Astrocyte (in vitro differentiated cells and primary cell): ENCODE measurements at places on chromosomes 4 and X.

- DNase-seq, result peak; percentile 76
Measured at GRCh38 chrX:19602866-19603622, 87.7 kb upstream of the MAP3K15 start.

- DNase-seq, result peak; percentile 1
Measured at GRCh38 chrX:55867181-55867651, 149.7 kb downstream of the RRAGB start.

- peak; percentile 26 for DNase-seq
Measured at GRCh38 chr4:109611045-109611646, 51.1 kb downstream of the MCUB start.

DNA sequence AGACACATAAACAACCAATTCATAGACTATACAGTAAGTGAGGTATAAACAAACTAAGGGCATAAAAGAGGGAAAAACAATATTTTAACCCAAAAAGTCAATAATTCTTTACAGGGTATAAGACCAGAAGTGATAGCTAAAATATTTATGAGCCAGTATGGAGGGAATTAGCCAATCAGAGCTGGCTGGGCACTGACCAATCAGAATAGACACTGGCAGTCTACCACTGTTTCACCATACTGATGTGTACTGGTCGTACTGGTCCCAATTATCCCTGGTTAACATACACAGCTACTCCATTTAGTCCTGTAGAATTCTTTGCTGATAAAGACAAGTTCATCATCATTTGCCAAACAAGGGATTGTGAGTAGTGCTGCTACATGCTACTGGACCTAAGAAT, 9.8 kb upstream of the SLC9B1 start:
- DNase-seq, result no peak

- no peak for DNase-seq
Measured at GRCh38 chr4:6134612-6135220, 65.6 kb downstream of the JAKMIP1 start.

DNA sequence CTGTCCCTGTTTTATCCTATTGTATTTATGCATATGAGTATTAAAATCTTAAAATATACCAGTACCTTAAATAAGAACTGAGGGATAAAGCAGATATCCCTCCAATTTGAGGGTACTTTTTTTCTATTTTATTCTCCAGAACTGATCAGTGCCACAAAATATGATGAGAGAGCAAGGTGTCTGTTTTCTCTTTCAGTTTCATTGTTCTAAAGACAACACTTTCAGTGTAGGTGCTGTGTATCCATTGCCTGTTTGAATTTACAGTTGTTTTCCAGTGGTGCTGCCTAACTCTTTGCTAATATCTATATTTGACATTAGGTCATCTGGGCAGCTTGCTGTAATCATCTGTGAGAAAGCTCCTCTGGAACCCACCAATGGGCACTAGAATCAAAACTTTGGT, 394.7 kb downstream of the IL1RAPL1 start:
- no peak for DNase-seq

DNA sequence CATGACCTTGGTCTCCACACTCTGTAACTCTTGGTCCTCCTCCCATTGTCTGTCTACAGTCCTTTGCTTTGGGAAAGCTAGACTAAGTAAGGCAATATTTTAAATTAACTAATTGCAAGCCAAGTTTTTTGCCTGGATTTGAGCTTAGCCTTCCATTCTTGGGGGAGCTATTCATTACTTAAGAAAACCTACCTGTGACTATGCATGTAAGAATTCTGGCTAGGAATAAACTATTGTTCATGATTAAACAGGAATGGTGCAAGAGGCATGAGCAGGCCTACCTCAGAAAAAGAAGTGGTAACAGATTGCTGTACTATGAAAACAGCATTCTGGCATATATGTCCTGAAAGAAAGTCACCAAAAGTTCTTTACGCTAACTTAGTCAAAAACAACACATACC, 309.4 kb downstream of the MAPK10 start:
- no peak for DNase-seq

DNA sequence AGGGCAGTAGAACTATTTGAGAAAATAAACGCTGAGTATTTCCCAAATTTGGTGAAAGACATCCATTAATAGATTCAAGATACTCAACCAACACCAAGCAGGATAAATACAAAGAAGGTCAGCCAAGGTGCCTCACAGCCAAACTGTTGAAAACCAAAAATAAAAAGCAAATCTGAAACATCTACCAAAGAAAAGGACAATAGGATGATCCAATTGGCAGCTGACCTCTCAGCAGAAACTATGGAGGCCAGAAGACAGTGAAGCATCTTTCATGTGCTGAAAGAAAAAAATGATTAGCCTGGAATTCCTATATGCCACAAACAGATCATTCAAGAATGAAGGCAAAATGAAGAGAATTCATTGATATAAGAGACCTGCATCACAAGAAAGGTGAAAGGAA, 44.9 kb downstream of the USP46 start:
- DNase-seq, result no peak

DNA sequence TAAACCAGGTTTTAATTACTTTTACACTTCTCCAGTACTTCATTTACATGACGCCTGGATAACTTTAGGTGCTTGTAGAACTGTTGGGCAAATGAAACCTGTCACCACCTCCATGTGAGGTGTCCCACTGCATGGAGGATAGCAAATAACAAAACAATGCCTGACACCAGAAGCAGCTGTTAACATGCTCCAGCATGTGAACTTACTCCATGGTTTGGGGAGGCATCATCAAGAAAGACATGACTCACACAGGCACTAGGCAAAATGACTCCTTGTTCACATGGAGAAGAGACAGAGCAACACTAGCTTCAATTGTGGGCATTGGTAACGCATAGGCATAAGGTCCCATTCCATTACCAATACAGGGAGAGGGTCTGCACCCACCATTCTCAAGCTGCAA, 198.1 kb upstream of the F9 start:
- no peak for DNase-seq

GRCh38 chr4:12584116-12584875, 899.8 kb downstream of the RAB28 start:
- no peak for DNase-seq

DNA sequence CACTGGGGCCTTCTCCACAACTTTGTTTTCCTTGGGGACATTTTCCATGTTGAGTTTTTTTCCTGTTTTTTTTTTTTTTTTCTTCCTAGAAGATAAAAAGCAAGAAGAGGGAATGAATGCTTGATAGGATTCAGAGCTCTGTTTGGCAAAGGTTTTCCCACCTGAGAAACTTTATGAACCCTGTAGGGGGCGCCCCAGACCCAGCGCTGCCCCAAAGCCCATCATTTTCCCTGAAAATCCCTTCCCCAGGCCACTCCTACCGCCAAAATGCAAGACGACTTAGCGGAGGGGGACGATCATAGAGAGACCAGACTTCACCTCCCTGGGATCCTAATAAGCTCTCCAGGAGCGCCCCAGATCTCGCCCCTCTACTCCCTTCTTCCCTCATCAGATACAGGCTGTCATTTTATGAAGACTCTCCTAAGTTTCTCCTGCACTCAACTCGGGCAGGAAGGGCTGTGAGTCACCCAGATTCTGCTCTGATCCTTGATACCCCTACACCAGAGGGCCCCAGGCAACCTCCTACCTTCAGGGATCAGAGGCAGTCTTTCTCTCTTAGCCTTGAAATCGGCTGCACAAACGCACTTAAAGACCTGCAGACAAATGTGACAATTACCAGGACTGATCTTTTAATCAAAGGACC, 1.4 kb downstream of the BEX5 start:
- no peak for DNase-seq

GRCh38 chr4:1600211-1600780, 83.8 kb downstream of the FAM53A start:
- no peak for DNase-seq

GRCh38 chr4:127634181-127634580, 1.4 kb downstream of the INTU start:
- peak; percentile 84 for DNase-seq

DNA sequence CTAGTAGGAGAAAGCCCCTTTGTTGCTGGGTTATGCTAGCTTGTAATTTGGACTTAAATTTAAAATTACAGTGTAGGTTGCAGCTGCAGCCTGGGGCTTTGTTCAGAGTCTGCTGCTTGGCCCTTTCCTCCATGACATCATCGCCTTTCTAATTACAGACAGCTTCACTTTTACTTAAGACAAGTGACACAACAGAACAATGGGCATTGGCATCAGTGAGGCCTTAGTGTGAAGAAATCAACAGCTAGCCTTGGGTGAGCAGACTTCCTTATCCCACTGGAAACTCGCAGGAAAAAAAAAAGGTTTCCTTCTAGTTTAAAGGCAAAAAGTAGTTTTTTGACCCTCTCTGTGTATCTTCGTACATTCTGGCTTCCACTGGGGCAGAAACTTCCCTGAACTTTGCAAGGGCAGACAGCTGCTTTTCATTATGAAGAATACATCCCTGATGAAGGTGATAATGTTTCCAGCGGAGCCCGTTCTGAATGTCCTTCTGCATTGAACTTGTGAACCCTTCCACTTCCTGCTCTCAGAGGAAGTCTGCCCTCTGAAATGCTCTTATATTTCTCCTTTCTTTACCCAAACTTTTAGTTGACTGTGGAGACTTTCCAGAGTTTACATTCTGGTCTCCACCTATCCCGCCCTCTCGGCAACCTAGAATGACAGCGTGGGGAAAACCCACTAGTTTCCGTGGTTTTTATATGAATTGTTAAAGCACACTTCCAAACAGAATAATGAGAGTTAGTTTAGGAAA, 123.2 kb upstream of the FAM9C start:
- peak; percentile 48 for DNase-seq

GRCh38 chrX:39267176-39267575, 465.9 kb downstream of the MID1IP1 start:
- no peak for DNase-seq

DNA sequence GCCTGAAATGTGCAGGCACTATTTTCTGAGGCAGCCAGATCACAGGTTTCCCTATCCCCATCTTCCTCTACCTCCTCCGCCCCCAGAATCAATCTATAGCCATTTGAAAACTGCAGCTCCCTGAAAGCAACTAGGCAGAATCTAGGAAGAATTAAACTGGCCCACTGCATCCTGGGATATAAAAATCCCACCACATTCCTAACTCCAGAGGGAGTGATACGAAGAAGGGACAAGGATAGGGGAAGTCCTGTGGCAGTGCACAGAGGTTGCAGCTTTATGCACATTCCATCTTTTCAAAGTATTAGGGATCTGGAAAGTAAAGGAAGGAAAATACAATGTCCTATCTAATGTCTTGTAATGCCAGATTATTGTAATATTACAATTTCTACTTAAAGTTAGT, 18.3 kb upstream of the HERC3 start:
- peak; percentile 10 for DNase-seq

- DNase-seq, result peak; percentile 73
Measured at GRCh38 chrX:17552044-17552650, 177.1 kb downstream of the NHS start.

- DNase-seq, result peak; percentile 63
Measured at GRCh38 chrX:115408771-115409400, 119.4 kb downstream of the LUZP4 start.

DNA sequence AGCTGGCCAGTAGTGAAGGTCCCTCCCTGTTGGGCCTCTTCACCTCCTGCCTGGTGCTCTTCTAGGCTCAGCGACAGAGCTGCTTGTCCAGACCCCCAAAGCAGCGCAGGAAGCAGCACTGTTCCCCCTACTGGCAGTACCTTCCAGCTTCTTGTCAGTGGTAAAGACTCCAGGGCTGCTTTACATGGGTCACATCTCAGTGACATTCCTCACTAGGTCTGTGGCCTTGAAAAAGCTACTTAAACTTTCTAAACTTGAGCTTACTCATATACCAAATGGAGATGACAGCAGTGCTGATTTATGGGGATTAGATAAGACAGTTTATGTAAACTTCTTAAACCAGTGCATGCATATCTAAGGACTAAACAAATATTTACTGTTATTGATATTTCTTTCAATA, 117.3 kb downstream of the FAT4 start:
- DNase-seq, result peak; percentile 35

GRCh38 chrX:98029861-98030260, 1146.2 kb downstream of the RPA4 start:
- no peak for DNase-seq

DNA sequence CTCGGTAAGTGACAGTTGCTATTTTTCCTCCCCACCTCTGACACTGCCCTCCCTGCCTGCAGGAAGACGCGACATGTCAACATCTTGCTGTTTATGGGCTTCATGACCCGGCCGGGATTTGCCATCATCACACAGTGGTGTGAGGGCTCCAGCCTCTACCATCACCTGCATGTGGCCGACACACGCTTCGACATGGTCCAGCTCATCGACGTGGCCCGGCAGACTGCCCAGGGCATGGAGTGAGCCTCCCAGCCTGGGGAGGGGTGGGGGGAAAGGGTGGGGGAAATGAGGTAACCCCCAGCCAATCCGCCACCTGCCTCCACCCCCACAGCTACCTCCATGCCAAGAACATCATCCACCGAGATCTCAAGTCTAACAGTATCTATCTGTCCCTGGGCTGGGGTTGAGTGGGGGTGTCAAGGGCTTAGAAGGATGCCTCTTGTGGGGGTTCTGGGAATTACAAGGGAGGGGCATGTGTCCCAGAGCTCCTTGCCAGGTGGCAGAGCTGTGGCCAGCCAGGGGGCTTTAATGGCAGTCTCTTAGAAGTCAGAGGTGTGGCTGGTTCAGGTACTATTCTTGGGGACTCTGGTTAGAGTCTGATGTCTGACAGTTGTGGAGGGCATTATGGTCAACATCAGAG, 7.8 kb downstream of the ARAF start:
- no peak for DNase-seq

DNA sequence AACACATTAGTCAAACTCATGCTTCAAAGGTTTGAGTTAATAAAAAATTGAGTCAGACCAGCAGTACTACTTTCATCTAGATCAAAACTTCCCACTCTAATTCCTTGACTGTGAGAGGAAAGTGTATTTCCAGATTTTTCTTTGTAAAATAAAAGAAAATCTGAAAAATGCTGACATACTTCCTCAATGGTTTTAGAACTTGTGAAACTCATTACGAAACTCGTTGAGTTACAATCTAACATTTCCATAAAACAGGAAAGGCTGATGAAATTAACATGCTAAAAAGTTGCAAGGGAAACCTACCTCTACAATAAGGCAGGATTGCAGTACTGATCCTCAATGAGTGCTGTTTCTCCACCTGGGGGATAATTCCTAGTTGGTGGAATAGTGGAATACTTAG, 217.8 kb upstream of the HCCS start:
- DNase-seq, result no peak

- peak; percentile 66 for DNase-seq
Measured at GRCh38 chrX:13005661-13006473, 31.0 kb downstream of the TMSB4X start.

GRCh38 chr4:83219344-83220331, 65.0 kb downstream of the COQ2 start:
- peak; percentile 3 for DNase-seq

DNA sequence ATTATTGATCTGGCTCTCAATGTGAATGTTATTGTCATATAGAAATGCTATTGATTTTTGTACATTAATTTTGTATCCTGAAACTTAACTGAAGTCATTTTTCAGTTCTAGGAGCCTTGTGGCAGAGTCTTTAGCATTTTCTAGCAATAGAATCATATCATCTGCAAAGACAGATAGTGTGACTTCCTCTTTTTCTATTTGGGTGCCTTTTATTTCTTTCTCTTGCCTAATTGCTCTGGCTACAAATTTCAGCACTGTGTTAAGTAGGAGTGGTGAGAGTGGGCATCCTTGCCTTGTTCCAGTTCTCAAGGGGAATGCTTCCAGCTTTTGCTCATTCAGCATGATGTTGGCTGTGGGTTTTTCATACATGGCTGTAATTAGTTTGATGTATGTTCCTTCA, 102.7 kb downstream of the SH3BGRL start:
- no peak for DNase-seq
